Cortex of kidney (tissue), 1 donor: ENCODE measurements at places on chromosomes 16 and 17.

GRCh38 chr16:9040800-9041412, 50.5 kb upstream of the HAPSTR1 start:
- DNase-seq, result no peak

DNA sequence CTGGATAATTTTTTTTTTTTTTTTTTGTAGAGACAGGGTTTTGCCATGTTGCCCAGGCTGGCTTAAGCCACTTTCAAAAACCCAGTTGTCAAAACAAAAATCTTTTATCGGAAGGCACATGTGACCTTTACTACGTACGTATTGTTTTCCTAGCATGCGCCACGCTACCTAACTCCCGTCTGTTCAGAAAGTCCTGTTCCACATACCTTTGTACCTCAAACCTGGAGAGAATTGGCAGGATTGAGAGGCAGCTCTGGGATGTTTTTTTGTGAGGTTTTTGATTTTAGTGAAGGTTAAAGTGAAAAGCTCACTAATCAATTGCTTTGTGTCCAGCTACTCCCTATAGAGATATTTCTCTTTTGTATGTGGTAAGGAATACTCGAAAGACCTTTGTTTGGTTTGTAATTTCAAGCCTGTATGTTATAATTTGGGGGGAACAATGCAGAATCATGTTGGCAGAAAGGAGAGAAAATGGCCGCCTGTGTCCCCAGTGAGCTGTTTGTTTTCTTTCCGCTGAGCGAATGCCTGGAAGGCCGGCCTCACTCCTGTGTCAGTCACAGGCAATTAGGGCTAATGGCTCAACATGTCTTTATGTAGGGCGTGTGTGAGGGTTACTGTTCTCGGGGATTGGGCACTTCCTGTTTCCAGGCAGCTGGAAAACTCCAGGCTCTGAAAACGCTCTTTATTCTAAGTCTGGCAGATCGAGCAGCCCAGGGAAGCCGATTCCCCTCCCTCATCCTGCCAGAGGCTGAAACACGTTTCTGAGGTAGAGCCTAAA, 60.8 kb upstream of the CLEC18A start:
- no peak for DNase-seq

DNA sequence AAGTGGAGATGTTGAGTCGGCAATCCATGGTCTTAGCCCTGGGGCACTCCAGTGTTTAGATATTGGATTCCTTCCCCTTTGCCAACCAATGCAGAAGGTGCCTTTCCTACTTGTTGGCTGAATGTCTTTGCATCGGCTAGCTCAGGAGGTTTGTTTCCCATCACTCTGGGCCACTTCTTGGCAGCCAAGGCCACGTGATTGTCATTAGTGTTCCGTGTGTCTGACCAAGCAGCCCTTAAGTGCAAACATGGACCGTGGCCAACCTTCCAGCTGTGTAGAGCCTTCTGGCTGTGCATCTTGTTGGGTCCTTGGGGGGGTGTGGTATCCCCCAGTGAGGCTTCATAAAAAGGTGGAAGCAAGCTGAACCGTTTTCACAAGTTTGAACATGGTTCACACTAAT, 66.0 kb downstream of the GNAO1 start:
- DNase-seq, result no peak

DNA sequence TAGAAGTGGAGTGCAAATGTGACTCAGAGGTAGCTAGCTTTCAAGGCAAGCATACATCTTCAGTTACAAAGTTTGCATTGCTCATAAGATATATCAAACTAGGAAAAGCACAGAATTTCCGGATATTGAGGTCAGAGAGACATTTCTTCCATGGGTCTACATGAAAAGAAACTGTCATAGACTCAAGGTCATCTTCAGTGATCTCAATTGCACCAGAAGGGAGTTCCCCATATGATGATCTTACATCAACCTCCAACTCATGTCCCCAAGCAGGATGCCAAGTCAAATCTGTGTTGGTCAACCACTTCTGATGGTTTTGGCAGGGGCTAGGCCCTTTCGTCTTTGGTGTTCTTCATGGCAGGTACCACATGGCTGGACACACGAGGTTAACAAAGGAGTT, 459.9 kb upstream of the MAF start:
- DNase-seq, result no peak

GRCh38 chr17:67365738-67366192, 612 bp downstream of the PSMD12 start:
- DNase-seq, result no peak

- no peak for DNase-seq
Measured at GRCh38 chr16:68228652-68229051, 7.3 kb downstream of the ESRP2 start.

DNA sequence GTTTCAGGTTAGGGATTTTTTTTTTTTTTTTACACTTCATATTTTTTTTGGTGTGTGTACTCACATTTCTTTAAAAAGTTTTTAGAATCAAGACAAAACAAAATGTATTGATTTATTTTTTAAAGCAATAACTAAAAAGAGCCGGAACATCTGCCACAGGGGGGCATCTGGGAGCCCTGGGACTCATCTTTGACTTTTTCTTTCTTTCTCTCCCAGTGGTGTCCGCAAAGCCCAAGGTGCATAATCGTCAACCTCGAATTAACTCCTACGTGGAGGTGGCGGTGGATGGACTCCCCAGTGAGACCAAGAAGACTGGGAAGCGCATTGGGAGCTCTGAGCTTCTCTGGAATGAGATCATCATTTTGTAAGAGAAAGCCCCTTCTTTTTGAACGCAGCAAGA, 36.3 kb downstream of the WWP2 start:
- DNase-seq, result no peak

- DNase-seq, result no peak
Measured at GRCh38 chr16:10968498-10968897, 24.1 kb downstream of the CLEC16A start.

- DNase-seq, result no peak
Measured at GRCh38 chr17:80287806-80288567, 27.3 kb downstream of the RNF213 start.

- DNase-seq, result no peak
Measured at GRCh38 chr16:30622455-30623032, 12.4 kb upstream of the ZNF689 start.

DNA sequence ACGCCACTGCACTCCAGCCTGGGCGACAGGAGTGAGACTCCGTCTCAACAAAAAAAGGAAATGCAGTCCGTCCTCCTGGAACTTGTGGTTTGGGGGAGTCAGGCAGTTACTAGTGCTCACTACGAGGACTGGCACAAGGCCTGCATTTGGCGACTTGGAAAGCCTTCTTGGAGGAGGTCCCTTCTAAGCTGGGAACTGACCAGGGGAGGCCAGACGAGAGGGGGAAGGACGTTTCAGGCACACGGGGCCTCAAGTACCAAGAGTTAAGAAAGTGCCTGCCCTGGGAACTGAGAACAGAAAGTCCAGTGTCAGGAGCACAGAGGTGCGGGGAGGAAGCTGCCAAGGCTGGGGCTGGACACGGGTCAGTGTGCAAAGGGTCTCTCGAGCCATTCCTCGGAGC, 89.9 kb downstream of the ABR start:
- no peak for DNase-seq

DNA sequence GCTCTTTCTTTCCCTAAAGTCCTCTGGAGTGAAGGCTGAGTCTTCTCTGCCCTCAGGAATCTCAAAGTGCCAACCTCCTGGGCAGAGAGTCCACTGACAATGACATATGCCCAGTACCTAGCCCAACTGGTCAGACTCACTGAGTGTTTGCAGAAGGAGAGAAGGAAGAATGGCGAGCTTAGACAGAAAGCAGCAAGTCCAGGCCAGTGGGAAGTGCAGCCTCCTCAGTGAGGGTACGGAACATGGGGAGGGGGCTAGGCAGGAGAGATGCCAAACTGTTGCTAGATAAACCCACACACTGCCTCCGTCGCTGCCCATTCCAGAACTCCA, 678 bp downstream of the EXOC7 start:
- DNase-seq, result no peak

DNA sequence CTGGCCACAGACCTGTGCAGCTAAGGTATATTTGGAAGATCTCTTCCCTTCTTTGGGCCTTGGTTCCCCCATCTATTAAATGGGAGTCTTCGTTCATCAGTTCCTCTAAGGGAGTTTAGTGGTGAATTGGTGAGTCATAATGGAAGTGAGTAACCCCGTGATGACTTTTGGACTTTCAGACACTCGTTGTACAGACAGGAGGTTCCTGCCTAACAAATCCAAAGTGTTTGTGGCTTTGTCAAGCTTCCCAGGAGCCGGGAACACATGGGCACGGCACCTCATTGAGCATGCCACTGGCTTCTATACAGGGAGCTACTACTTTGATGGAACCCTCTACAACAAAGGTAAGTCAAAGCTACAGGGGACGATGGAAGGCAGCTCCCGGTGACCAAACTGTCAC, 40.4 kb downstream of the WSCD1 start:
- no peak for DNase-seq

DNA sequence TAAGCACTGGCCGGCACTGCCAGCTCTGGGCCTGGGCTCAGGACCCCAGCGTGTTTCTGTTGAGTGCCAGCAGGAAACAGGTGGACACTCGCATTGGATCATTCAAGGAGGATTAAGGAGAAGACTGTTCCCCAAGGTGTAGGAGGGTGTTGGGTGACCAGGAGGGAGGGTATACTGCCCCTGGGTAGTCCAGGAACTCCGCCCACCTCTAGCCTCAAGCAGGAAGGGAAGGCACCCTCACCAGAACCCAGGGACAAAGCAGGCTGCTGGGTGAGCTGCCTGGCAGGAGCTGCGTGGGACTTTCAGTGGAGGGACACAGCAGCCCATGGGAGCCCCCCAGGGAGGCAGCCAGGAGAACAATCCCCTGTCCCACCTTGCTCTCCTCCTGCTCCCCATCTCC, 7.7 kb upstream of the RAB37 start:
- no peak for DNase-seq

DNA sequence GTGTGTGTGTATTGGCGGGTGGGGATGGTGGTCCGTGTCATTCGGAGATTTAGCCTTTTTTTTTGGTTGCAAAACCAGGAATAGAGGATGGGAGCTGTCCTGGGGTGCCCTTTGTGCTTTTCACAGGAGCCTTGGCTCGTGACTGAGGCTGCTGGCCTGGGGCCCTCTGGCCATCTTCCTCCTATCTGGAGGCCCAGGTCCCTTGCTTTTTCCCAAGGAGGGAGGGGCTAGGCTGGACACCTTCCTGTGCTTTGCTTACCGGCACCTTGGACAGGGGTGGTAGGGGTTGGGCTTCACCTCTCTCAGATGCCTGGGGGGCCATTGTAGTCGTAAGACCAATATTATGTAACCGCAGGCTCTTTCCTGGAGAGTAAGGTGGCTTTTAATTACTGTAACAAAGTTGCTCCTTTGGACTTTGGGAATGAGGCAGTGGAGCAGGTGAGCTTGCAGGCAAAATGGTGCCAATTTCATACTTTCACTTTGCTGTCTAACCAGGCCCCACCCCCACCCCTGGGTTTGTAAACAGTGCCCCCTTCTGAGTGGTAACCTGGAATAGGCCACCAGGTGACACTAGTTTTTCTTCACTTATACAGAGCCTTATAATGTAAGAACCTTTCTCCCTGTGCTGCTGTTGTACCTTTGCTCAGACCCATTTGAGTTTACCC, 1.2 kb downstream of the DYNLL2 start:
- DNase-seq, result no peak

- no peak for DNase-seq
Measured at GRCh38 chr16:10509534-10510025, 70.8 kb downstream of the EMP2 start.

DNA sequence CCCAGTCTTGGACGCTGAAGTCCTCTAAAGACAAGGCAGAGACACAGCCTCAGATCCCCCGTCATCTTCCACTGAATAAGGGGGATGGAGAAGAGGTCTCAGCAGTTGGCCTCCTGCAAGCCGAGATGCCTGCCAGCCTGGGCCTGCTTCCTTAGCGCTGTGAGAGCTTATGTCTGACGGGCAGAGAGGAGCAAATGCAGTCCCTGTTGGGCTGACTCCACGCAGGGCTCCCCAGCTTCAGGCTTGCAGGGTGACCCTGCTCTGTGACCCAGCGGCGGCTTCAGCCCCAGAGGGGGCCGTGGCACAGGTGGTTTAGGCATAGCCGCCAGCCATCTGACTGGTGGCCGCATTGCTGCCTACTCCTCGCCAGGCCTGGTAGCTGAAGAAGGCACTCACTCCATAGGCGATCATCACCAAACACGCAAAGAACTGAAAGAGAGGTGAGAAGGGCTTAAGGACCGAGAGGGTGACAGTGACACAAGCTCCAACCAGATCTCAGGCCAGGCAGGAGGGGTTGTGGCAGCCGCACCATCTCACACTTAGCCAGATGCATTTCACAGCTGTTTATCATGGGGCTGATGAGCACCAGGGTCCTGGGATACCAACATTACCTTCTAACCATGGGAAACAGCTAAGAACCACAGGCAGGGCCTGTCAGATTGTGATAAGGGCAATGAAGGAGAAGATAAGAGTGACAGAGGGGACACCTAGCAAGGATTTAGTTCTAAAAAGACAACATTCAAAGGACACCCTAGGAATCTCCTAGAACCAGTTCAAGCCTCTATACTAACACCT, 11.7 kb downstream of the ARL2BP start:
- no peak for DNase-seq

- DNase-seq, result no peak
Measured at GRCh38 chr17:7083592-7083991, 3.5 kb upstream of the CLEC10A start.

DNA sequence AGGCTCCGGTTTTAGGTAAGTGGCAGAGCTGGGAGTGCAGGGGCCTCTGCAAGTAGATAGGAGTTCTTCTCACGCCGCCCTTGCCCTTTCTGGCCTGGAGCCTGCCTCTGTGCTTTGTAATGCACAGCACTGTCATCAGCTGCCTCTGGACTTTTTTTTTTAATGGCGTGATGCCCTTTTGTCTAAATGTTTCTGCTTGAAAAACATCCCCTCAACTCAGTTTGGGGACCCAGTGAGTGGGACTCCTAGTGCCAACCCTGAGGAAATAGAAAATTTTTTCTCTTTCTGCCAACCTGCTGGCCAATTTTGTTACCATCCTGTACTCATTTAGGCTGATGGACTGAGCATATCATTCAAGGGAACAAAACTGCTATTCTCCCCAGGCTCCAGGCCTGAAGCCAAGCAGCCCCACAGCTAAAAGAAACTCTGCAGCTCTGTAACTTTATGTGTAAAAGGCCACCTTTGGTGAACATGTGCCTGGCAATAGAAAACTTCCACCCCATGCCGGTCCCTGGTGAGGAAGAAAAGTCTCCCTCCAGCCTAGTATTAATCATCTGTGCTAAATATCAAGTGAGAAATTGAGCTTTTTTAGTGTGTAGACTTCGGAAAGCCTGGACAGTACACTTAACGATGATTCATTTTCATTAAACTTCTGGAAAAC, 22.5 kb downstream of the SLC6A2 start:
- no peak for DNase-seq

- no peak for DNase-seq
Measured at GRCh38 chr16:27347930-27348685, 34.3 kb downstream of the IL4R start.
